ENCODE measurements at places on chromosomes 16 and 17. TPM values are rescaled to one million over a fixed set of nuclear protein-coding genes. Genes with fewer than 3 reads are reported as not detected.

Gene ZNF423
- total RNA-seq: 13.5 TPM

Gene SUMO2
- total RNA-seq: 129 TPM

Gene SPEM1
- not detected for total RNA-seq

Gene SULT1A4
- 1.3 TPM for total RNA-seq

Gene FGF11
- 1.7 TPM for total RNA-seq

Gene KRT32
- 0.09 TPM for total RNA-seq

Gene GP1BA
- total RNA-seq: not detected

Gene ASGR1
- 2.8 TPM for total RNA-seq

Gene EFCAB5
- total RNA-seq: 1.3 TPM
